NCI-H1694 treated with DMSO at 0.1 percent for 48 hours (cell line): ENCODE measurements at places on chromosomes 4 and X.

DNA sequence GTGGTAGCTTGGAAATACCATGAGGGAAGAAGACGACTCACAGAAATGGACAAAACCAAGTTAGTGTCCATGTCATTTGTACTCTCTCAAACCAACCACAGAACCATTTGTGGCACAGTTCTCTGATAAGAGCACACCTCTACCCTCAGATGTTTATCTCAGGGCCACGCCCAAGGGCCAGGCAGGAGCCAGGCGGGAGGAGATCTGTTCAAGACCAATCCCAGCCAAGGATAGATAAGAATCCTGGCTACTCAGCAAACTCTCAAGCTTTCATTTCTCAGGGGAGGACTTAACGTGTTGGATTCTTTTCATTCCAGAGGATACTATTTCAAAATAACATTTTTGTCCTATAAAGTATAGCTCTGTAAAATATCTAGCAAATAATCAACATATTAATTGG is 95.0 kb downstream of the NYX start:
- DNase-seq: no peak

GRCh38 chr4:38328989-38329729 is 334.8 kb upstream of the KLF3 start:
- DNase-seq: no peak

DNA sequence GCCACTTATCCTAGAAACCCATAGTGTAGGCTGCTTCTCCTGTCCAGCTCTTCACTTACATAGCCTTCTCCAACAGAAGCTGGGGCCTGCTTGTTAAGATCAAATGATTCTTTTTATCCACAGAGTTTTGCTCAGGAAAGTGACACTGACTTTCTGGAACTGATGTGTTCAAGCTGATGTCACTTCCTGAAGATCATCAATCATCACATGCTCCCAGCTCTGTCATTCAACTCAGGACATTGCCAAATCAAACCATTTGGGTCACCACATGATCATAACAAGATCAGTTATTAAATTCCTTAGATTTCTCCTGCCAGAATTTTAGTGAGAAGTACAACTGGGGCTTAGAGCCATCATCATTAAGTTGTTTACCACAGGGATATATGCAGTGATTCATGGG is 39.4 kb downstream of the GLRA3 start:
- DNase-seq: no peak

DNA sequence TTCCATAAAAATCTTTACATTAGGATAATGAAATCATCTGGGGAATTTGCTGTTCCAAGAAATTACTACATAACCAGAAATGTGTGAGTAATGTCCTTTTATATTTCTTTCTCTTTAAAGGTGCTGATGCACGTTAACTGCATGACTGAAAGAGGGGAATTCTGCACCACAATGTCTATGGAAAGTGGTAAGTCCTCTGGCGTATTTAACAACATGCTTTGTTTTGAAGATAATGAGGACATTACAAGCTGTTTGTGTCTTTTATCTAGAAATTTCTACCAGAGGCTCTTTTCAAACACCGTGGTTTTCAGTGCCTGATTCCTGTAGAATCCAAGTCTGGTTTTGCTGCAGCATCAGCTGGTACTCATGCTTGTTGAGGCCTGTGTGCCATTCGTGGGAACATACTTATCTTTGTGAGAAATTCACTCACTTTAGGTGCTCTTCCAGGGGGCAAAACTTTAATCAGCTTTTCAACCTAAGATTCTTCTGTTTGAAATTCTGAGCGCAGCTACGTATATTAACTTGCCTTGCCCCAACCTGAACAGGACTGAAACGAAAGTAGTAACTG is 257.2 kb downstream of the PDHA2 start:
- no peak for DNase-seq

GRCh38 chrX:128699716-128700285 is 647.6 kb upstream of the ACTRT1 start:
- DNase-seq: no peak

- DNase-seq: no peak
Observed at GRCh38 chr4:184453365-184454160, 20.8 kb downstream of the IRF2 start.

- DNase-seq: no peak
Observed at GRCh38 chrX:1595711-1596060, 4.3 kb downstream of the AKAP17A start.

- no peak for DNase-seq
Observed at GRCh38 chr4:144645631-144646522, at the start of gene HHIP. HHIP (plus strand) TSS chr4:144646156; CDS start chr4:144646676, 520 bp downstream.

DNA sequence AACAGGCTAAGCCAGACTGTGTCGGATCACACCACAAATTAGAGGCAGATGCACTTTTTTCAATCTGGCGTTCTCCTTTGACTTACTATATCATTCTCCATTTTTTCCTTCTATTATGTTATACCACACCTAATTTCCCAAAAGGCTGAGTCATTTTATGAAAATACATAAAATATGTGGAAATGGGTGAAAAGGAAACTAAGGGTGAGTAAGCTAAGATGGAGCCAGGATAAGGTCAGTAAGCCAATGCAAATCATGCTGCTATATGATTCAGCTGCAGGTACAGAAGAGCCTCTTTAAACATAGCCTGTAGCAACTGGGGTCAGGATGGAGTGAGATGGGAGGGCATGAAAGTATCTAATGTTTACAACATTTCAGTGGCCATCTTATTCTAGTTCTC is 94.0 kb upstream of the TEX13A start:
- DNase-seq: no peak

- no peak for DNase-seq
Observed at GRCh38 chrX:123155327-123155726, 28.8 kb upstream of the GRIA3 start.

DNA sequence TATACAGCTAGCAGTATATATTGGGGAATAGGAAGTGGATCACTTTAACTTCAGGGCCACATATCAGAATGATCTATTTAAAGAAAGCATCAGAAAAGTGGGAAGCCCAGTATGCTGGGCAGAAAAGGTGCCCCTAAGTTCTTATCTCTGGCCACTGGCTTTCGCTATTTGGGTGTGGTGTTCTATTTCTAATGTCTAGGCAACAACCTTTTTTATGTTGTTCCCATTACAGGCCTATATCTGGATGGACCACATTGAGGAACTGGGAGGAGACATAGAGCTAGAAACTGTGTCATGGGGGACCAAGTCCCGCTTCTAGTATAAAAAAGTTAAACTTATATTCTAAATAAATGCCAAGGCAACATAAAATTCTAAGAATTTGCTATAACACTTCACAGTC is 935.6 kb downstream of the PDHA2 start:
- DNase-seq: no peak

DNA sequence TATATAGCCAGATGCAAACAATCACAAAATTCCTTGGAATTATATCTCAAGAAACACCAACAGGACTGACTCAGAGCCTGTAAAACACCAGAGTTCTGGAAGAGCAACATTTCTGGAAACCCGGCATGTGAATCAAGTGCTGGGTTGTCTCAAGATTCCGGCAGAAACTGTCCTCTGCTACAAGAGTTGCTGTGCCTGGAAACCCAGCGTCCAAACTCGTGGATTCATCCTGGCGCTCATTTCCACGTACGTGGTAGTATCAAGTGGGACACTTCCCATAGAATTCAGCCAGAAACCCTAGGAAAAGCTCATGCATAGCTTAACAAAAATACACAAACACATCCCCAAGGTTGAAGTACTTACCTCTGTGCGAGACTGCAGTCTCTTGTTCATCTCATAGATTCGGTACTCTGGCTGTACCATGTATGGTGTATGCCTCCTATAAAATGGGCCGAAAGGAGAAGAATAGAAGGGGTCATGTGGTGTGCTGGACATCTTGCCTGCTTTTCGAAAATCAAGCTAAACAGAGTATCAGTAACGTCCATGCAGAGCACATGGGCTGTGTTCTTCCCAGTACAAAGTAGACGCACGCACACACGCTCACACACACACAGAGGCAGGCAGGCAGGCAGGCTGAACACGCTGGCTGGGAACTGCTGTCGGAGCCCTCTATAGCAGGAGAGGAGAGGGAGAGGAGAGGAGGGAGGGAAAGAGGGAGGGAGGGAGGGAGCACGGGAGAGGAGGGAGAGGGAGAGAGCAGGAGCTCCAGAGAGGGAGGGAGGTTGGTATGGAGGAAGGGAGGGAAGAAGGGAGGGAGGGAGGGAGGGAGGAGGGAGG is at the start of gene LDB2:
Gene LDB2 (minus strand): TSS at position 655 of the 837 bp plus-strand sequence.
- DNase-seq: no peak

DNA sequence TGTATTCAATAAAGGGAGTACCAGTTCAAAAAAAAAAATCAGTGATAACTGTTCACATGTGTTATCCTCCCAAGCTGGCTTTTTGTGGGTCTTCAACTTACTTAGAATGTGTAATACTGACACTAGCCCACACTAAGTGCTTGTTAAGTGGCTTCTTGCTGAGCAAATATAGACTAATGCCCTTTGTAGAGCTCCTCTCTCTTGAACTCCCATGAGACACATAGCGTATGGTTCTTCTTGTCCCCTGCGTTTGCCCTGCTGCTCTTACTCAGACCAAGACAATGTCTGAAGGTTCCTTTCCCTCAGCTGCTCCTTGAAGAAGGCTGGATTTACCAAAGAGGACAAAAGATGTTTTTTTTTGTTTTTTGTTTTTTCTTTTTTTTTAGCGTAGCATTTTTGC is 110.9 kb downstream of the FRAS1 start:
- DNase-seq: no peak

- no peak for DNase-seq
Observed at GRCh38 chr4:113637823-113638561, 123.5 kb downstream of the CAMK2D start.

- no peak for DNase-seq
Observed at GRCh38 chrX:19609541-19609940, 94.2 kb upstream of the MAP3K15 start.

GRCh38 chr4:102858828-102859464 is 9.8 kb upstream of the CISD2 start:
- DNase-seq: no peak

DNA sequence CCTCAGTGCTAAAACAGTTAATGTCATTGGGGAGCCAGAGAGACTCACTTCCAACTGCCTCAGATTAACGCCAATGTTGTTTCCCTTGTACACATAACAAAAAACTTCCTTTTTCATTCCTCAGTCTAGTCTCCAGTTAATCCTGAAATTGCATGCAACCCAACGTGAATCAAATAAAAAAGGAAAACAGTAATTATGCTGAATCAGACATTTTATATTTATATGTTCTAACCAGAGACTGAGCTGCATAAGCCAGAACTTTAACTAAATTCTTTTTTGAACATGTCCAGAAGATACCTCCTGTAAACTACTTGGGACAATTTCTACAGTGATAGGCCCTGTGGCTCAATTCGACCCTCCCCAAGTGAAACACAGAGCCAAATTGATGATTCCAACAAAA is 4.7 kb downstream of the GPC4 start:
- DNase-seq: no peak

DNA sequence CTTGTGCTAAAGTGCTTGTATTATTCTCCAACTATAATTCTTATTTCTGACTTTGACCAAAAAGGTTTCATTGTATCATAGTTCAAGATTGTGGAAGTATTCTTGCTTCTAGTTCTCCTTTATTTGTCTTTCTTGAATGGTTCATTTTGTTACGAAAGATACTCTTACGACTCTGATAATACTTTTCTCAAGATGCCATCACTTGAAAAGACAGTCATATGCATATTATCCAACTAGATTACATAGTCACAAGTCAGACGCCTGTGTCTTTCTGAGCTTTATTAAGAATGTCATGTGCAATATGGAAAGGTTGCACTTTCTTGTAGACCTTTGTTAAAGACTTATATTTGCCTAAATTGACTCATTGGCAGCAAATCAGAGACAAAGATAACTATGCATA is 71.4 kb upstream of the HPGD start:
- DNase-seq: no peak

DNA sequence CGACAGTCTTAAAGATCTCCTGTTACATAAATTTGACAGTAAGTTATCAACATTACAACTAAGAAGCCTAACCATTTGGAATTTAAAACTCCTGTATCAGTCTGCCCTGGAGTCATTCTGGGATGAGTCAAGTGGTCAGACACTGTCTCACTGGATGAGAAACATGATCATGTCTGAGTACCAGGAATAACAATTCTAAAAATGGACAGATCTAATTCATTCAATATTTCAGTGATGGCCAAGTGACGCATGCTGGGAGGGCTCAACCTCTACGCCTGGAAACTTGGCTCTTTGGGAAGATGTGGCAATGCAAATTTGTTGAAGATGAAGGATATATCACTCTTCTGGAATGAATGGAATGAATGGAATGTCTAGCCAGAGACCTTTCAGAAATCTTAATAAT is 1427.2 kb downstream of the STIM2 start:
- no peak for DNase-seq

GRCh38 chrX:47674776-47675175 is 15.8 kb upstream of the UXT start:
- DNase-seq: no peak

GRCh38 chr4:7511525-7511924 is 76.8 kb upstream of the PSAPL1 start:
- DNase-seq: no peak

DNA sequence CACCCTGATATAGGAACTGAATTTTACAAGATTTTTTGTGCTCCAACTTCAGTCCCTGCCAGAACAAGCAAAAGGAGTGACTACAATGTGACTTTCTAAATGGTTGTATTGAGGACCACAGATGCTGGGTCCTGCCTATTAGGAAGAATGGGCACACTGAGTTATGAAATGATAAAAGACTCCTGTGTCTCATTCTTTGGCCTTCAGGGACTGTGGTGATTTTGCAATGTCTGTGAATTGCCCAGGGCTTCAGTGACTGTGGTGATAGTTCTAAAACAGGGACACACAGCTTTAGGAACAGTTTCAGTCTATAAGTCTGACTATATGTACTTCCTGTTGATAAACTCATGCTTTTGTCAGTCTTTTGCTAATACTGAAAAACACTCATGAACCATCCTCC is 210.2 kb downstream of the DMD start:
- no peak for DNase-seq

DNA sequence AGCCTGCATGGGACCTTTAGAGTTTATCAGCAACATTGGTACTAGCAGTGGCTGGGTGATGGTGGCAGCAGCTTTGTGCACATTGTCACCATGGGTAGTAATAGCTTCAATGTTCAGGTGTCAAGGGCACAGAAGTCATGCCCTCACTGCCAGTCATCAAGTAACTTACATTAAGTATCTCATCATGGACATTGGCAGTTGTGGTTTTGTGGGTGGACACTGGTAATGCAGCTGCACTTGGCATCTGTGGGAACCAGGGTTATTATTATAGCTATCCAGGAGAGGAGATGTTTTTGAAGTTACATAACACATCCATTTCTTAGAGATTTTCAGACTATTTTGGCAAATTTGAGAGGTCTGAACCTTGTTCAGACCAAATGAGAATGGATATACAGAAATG is 243.2 kb upstream of the NOCT start:
- DNase-seq: no peak

DNA sequence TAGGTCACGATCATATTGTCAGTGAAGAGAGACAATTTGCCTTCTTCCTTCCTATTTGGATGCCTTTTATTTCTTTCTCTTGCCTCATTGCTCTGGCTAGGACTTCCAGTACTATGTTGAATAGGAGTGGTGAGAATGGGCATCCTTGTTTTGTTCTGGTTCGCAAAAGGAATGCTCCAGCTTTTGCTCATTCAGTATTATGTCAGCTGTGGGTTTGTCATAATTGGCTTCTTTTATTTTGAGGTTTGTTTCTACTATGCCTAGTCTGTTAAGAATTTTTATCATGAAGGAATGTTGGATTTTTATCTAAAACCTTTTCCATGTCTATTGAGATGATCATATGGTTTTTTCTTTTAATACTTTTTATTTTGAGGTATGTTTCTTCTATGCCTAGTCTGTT is 152.3 kb upstream of the MAD2L1 start:
- DNase-seq: no peak
